ENCODE measurements at places on chromosomes 4 and X. TPM values are rescaled to one million over a fixed set of nuclear protein-coding genes. Genes with fewer than 3 reads are reported as not detected.
A peak's percentile ranks its signal among the peaks of the same experiment; 100 is the strongest.

GRCh38 chrX:72461766-72462165, 110.9 kb downstream of the HDAC8 start:
- DNase-seq: no peak

Gene AMBN
- 0.17 TPM for total RNA-seq

DNA sequence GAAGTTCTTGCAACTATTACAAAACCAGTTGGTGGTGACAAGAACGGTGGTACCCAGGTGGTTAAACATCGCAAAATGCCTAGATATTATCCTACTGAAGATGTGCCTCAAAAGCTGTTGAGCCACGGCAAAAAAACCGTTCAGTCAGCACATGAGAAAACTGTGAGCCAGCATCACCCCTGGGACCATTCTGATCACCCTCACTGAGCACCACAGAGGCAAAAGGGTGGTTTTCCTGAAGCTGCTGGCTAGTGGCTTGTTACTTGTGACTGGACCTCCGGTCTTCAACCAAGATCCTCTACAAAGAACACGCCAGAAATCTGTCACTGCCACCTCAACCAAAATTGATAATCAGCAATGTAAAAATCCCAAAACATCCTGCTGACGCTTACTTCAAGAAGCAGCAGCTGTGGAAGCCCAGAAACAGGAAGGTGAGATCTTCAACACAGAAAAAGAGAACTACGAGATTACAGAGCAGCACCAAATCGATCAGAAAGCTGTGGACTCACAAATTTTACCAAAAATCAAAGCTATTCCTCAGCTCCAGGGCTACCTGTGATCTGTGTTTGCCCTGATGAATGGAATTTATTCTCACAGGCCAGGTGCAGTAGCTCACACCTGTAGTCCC, 21.4 kb upstream of the SLC10A6 start:
- no peak for DNase-seq

DNA sequence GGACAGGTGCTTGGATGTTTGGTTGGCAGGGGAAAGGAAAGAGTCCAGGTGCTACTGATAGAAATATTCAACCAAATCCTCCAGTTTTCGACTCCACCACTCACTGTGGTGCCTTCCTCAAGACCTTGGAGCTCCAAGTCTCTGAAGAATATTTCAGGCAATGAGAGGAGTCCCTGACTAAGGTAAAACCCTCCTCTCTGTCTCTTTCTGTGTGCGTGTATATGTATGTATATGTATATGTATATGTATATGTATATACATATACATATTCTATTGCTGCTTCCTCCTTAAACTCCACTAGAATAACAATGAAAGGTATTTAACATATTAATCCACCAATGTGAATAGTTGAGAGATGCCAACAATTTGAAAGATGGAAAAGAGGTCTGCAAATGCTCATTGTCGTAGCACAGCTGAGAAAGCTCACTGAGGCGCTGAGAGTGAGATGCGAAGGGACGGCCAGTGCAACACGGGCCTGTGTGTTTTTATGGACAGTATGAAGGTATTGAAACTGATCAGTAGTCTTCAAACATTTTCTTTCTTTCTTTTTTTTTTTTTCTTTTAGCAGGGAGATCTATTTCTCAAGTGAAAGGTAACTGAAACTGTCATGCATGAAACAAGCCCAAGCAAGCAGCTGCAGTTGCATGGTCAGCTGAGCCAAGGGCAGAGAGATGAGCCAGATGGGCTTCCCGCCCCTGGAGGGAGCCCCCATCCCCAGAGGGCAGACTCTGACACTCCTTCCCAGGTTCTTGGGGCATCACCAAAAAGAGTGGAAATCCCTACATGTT, 41.1 kb upstream of the HS3ST1 start:
- DNase-seq: no peak

GRCh38 chr4:144366425-144366824, 225.9 kb upstream of the GYPA start:
- no peak for DNase-seq

- DNase-seq: no peak
These were observed 43.1 kb downstream of the TMEM164 start for GRCh38 chrX:110046001-110046400.

DNA sequence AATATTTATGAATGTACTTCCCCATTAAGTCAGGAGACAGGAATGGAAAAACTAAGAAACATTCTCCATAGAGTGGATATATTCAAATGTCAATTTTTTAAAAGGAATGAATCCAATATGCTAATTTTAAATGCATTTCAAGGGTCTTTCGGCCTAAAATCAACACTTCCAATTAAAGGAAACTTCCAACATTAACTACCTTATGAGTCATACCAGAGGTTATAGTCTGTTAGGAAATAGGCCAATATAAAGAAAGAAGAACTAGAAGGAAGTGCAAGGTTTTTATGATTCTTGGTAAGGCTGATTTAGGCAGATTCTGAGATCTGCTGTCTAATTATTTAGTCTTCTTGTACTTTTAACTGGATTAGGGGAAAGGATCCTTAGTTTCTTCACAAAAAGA, 260.1 kb upstream of the EDNRA start:
- peak; percentile 6 for DNase-seq

GRCh38 chrX:119105826-119106225, 21.8 kb downstream of the KIAA1210 start:
- peak; percentile 1 for DNase-seq

GRCh38 chr4:169238445-169238844, 32.3 kb downstream of the SH3RF1 start:
- no peak for DNase-seq

DNA sequence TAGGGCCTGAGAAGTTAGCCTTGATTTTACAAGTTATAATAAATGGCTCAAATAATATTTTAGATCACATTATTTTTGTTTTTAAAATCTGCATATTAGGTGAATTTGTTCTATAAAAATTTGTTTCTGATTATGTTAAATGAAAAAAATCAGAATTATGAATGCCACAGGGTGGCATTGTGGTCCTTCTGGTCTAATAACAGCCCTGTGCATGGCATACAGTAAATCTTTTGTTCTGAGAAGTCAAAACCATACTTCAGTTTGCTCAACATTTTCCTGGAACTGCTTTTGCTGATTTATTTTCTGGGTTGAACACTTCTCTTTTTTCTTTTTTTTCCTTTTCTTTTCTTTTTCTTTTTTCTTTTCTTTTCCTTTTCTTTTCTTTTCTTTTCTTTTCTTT, 101.0 kb upstream of the UBQLN2 start:
- no peak for DNase-seq

DNA sequence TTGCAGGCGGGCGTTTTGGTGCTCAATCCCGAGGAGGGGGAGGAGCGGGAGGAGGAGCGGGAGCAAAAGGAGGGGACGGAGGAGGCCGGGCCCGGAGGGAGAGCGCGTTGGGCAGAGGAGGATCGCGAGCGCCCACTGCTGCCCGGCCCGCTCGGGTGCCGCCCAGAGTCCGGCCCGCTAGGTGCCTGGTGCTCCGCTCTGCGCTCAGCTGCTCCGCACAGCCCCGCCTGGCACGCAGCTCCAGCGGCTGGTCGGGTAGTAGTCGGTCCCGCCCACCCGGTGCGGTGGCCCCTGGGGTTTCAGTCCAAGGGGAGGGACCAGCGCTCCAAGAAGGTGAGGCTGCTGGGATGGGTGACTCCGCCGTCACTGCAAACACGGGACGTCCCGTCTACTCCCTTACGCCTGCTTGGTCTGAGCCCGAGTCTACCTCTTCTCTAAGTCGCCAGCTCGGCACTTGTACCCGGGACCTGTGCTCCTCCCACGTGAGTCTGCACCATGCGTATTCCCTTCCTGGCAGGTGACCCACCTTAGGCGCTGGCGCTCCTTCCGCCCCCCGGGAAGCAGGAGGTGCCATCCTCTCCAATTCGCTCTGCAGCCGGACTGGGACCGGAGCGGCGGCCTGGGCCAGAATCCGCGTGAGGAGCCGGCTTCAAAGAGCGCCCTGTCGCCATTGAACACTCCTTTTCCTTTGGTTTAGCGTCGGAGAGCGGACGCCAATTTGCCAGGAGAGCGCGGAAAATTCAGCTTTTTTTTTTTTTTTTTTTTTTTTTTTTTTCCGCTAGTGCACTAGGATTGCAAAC, 405 bp upstream of the HS3ST1 start:
- DNase-seq: no peak

Gene HMGN5
- total RNA-seq: 0.05 TPM

Gene STK26
- 14.5 TPM for total RNA-seq

Gene WDR19
- 13.5 TPM for total RNA-seq

Gene REST
- 36.1 TPM for total RNA-seq

Gene NR3C2
- 3.3 TPM for total RNA-seq

Gene GLRB
- 9.4 TPM for total RNA-seq

DNA sequence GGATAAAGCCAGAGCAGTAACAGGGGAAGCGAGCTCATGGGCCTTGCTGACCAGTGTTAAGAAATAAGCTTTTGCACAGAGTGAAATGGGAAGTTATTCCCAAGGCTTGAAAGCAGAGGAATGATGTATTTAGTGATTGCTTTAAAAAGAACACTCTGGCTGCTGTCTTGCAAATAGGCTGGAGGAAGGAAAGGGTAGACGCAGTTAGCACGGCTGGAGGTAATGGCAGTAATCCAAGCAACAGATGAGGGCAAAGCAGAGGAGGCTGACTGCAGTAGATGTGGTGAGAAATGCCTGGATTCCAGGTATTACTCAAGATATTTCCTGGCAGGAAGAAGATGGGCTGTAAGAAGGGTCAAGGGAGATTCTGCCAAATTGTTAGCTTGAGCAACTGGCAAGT, 1342.3 kb upstream of the AGA start:
- DNase-seq: no peak

Gene NCAPG
- total RNA-seq: 77.7 TPM

GRCh38 chr4:7425124-7425523, 9.6 kb downstream of the PSAPL1 start:
- no peak for DNase-seq

DNA sequence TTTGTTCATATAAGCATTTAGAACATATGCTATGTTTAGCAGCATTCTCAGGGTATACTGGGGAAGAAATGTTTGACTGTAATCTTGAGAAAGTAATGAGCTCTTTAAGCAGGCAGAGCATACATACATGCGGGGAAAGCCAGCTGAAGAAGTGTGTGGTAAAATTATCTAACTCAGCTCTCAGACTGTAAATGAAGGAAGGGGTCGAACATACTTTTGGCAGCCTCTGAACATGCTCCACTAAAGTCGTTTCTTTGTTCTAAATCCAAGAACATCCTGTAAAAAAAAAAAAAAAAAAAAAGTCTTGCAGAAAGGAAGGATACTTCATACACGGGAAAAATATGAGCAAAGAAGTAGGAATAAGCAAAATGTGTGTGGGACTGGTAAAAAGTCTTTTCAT, 224.8 kb downstream of the GRID2 start:
- no peak for DNase-seq

DNA sequence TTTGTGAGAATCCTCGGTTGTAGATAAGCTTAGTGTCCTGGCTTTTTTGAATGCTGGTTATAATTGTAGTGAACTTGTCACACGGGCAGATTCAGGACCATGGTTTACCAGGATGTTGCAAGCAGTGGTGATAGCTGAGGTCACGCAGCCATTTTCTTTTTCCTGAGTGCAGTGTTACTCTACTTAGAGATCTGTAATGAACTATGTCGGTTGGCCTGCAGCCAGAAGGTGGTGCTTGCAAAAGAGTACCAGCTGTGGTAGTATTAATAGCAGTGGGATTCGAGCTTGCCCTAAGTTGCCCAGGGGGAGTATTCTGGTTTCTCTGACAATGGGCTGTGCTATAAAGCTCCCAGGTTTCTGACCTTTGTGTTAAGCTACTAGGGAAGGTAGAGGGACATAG, 368.9 kb downstream of the SLITRK2 start:
- DNase-seq: no peak

DNA sequence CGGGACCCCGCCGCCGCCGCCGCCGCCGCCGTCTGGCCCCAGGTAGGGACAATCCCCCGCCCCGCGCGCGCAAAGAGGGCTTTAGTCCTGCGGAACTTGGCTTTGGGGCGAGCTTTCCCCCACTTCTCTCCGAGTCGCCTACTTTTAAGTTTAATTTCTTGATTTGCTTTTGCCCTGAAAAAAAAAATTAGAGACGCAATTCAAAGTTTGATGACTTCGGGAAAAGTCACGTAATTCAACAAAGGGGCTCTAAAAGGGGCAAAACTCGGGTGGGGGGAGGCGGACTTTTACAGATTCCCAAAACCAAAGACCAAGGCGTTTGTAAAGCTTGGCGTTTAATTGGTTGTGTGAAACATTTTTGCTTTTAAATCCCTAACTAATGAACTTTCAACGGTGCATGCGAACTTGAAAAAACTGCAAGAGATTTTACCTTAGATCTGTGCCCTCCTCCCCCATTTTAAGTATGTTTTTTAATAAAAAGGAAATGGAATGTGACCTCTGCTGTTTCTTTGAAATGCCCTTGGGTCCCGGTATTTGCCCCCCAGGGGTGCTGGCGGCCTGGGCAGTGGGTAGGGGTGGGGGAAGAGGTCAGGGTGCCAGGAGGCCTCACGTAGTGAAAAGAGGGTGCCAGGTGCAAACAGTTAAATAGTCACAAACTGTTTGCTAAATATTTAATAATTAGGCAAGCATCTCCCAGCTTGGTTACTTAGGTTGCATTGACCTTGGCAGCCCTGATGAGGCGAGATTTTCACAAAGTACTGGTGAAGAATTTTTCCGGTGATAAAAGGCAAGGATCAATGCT, 209.7 kb downstream of the NWD2 start:
- DNase-seq: no peak
